Stimulated activated CD8-positive, alpha-beta memory T cell treated with anti-CD3 and anti-CD28 coated beads, Interleukin-7, amount 100 ng/mL, for 4 hours (primary cell): ENCODE measurements at places on chromosomes 13 and 19.

- no peak for DNase-seq
These were observed 60.3 kb downstream of the SLC7A9 start for GRCh38 chr19:32809254-32809653.

DNA sequence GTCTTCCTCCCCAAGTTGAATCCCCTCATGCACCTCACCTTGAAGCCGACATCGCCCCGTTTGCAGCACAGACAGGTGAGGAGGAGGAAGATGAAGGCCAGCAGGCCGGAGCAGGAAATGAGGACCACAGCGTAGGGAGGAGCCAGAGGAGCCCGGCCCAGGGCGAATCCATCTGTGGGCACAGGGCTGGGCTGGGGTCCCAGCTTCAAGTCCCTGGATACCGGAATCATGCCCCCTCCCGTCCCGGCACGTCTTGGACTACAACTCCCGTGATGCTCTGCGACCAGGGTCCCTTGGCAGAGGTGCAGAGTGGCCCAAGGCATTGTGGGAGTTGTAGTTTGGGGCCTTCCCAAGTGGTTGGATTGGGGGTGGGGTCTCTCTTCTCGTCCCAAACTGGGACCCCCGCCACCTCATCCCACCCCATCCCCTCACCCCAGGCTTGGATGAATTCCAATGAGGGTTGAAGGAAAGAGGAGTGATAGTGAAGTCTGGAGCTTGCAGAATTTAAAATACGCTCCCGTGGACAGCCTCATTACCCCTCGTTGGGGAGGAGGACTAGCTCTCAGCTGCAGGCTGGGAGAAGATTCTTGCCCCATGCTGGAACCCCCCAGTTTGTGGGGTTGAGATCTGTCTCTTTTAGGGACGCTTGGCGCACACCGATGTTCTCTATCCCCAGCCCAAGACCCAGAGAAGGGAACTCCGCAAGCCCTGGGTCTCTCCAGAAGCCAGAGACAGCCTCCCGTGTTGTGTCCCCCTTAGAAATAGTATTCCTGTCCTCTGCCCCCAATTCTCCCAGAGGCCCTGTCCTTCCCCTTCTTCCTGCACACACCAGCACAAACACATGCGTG is 990 bp downstream of the LMTK3 start:
- peak; percentile 65 for DNase-seq

DNA sequence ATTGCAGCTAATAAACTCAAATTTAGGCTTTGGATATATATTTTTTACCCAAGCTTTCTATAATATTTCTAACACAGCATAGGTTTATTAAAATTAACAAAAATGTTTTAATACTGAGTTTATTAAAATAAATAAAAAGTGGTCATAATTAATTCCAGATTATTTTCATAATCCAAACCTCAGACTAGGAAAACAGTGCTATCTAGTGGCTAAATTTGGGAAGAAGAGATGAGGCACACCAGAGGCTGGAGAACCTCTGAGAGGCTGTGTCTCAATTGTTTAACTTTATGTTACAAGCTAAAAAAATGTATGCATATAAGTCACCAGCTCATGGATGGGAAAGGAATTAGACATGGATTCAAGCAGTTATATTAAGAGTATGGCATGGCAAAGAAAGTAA is 392.5 kb downstream of the DIAPH3 start:
- DNase-seq: no peak

GRCh38 chr19:13762635-13763235 is 1.6 kb upstream of the MRI1 start:
- DNase-seq: no peak

DNA sequence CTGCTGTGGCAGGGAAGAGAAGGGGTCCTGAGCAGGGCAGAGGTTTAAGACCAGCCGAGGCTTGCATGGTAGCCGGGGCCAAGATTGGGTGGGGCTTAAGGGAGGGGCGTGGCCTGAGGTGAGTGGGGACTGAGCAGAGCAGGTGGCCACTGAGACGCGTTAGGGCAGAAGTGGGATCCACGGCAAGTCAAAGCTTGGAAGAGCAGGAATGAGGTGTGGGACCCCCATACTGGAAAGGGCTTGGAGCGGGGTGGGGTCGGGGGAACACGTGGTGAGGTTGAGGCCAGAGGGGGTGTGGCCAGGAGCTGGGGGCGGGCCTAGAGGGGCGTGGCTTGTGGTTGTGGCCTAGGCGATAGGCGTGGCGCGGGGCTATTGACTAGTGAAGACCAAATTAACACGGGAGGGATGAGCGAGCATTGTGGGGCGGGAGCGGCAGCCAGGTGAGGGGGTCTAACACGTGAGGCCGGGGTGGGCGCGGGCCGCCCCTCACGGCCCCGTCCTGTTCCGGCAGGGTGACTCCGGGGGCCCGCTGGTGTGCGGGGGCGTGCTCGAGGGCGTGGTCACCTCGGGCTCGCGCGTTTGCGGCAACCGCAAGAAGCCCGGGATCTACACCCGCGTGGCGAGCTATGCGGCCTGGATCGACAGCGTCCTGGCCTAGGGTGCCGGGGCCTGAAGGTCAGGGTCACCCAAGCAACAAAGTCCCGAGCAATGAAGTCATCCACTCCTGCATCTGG is 3.3 kb downstream of the CFD start:
- DNase-seq: peak; percentile 64

DNA sequence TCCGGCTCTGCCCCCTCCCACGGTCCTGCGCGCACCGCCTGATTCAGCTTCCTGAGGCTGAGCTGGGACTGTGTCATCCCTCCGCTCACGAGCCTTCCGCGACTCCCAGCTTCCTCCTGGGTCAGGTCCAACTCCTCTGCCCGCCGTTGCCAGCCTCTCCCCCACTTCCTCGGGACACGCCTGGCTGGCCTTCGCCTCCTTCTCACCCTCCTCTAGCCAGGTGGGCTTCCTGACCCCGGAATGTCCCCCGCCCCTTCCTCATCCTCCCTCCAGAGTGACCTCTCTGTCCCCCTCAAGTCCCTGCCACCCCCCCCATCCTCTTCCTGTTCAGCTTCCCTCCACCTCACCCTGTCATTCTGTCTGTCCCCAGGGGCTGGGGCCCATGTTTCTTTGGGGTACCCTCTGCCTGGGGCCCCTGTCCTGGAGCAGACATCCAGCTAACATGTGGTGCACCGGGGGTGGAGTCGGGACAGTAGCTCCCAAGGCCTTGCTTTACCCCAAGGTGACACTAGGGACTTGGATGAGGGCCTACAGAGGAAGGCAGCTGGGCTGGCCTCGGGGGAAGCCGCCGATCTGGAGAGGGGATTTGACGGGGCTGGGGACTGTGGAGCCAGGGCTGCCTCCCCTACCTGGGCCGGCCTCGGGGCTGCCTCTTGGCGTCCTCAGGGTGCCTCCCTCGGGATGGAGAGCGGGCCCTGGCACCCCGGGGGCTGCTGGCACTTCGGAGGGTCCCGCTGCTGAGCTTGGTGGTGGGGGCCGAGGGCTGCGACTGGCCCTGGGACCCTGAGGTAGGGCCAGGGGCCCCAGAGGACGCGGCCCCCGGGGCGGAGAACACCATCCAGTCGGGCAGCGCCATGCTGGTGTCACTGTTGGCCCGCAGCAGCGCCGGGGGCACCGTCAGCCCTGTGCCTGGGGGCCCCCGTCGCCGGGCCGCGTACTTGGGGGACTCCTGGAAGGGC is 16.5 kb downstream of the SHANK1 start:
- DNase-seq: no peak

DNA sequence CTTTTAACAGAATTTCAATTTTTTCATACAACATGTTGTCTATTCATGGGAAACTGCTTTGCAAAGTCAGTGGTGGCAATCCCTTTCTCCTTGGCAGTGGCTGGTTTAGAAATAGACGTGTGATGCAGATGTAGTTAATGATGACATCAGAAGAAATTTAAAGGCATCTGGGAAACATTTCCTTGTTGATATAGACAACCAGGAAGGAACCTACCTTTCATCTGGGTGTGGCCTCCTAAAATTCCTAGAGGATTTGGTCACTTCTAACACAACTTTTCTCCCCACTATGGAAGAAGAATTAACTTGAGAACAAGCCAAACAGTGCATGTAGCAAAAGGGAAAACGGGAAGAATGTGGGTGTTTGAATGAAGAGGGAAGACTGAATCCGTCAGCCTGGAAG is 102.8 kb downstream of the EFNB2 start:
- DNase-seq: no peak
